Spinal cord (tissue), 10 donors: ENCODE measurements at places on chromosomes 12 and 14. TPM values are rescaled to one million over a fixed set of nuclear protein-coding genes. Genes with fewer than 3 reads are reported as not detected.

- no peaks in the 10 kb centered on the region for H3K36me3 ChIP-seq
- no peak for DNase-seq
- H3K4me1 ChIP-seq: no peaks in the 10 kb centered on the region
- H3K27me3 ChIP-seq: no peaks in the 10 kb centered on the region
These were observed 44.0 kb upstream of the CPNE8 start for GRCh38 chr12:38949363-38949762.

GRCh38 chr12:3304436-3305165 lies 186.4 kb upstream of the PRMT8 start:
- H3K4me3 ChIP-seq: no peak overlapping the region
- H3K27me3 ChIP-seq: peaks cover 7% of the 10 kb centered on the region
- peaks cover 47% of the 10 kb centered on the region for H3K4me1 ChIP-seq
- H3K27ac ChIP-seq: no peak overlapping the region
- no peaks in the 10 kb centered on the region for H3K36me3 ChIP-seq
- DNase-seq: peak; percentile 49

GRCh38 chr14:94192536-94192935 lies 18.4 kb downstream of the PPP4R4 start:
- no peak for DNase-seq
- H3K36me3 ChIP-seq: no peaks in the 10 kb centered on the region
- no peaks in the 10 kb centered on the region for H3K4me1 ChIP-seq
- no peak overlapping the region for H3K4me3 ChIP-seq
- H3K27me3 ChIP-seq: no peaks in the 10 kb centered on the region

- no peak overlapping the region for H3K4me3 ChIP-seq
- no peak for DNase-seq
- H3K4me1 ChIP-seq: peaks cover 27% of the 10 kb centered on the region
- H3K36me3 ChIP-seq: peaks cover 85% of the 10 kb centered on the region
These were observed 29.4 kb downstream of the CCNK start for GRCh38 chr14:99510556-99511139.

GRCh38 chr12:82740129-82741000 lies 53.7 kb downstream of the TMTC2 start:
- no peaks in the 10 kb centered on the region for H3K4me1 ChIP-seq
- H3K27ac ChIP-seq: no peak overlapping the region
- H3K27me3 ChIP-seq: no peaks in the 10 kb centered on the region
- H3K4me3 ChIP-seq: no peak overlapping the region
- no peaks in the 10 kb centered on the region for H3K36me3 ChIP-seq

DNA sequence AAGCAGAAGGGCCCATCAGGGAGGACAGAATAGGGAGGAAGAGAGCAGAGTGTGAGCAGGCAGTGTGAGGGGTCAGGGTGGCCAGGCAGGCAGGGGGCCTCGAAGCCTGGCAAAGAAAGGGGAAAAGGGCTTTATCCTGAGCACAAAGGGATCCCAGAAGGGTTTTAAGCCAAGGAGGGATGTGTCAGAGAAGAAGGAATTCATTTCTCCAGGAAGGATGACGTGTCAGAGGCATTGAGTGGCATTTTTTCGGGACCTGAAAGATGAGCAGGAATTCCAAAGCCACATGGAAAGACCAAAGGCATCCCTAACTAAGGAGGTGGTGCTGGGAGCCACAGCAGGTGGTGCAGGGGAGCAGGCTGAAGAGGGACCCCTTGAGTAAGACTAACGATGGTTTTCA lies 132.1 kb downstream of the DICER1 start:
- no peaks in the 10 kb centered on the region for H3K27me3 ChIP-seq
- no peaks in the 10 kb centered on the region for H3K36me3 ChIP-seq
- no peak for DNase-seq
- no peak overlapping the region for H3K27ac ChIP-seq
- no peak overlapping the region for H3K4me3 ChIP-seq

DNA sequence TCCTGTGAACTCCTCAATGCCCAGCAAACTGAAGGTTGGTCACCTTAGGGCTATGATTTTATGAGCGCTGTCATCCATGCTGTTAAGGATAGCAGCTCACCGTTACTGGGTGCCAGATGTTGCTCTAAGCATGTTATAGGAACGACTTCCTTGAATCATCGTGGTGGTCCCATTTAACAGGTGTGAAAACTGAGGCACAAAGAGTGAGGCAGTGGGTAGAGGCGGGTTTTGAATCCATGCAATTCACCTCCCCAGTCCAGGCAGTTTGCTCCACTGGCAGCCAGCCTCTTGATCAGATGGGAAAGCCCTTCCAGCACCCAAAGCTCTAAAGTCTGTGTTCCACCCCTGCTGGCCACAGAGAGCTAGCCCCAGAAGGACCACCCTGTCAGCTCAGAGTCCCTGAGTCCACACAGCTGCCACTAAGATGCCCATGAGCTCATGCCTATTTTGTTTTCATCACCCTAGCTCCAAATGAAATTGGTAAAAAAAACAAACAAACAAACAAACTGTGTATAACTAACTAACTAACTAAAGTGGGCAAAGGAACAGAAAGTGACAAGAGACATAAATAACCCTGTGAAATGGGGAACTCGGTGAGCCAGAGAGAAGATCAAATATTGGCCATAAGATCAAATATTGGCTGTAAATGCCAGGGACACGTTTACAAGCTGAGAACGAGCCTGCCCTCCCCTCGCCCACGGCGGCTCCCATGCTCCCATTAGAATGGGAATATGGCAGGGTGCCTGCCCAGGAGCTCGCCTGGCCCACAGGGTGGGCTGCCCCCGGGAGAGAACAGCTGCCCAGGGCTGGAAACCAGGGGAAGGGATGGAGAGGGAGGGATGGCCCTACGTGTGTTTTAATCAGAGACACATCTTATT lies 72.3 kb upstream of the RFLNA start:
- H3K27me3 ChIP-seq: no peaks in the 10 kb centered on the region
- no peak overlapping the region for H3K27ac ChIP-seq
- H3K36me3 ChIP-seq: no peaks in the 10 kb centered on the region
- no peak for DNase-seq
- H3K4me1 ChIP-seq: peaks cover 3% of the 10 kb centered on the region

GRCh38 chr12:70443062-70443673 lies 77.1 kb downstream of the KCNMB4 start:
- no peak overlapping the region for H3K27ac ChIP-seq
- H3K4me1 ChIP-seq: no peaks in the 10 kb centered on the region
- no peaks in the 10 kb centered on the region for H3K36me3 ChIP-seq
- no peaks in the 10 kb centered on the region for H3K27me3 ChIP-seq
- no peak for DNase-seq

GRCh38 chr12:46547421-46548354 lies 175.1 kb upstream of the SLC38A2 start:
- no peak overlapping the region for H3K27ac ChIP-seq
- no peaks in the 10 kb centered on the region for H3K4me1 ChIP-seq
- no peaks in the 10 kb centered on the region for H3K36me3 ChIP-seq
- H3K27me3 ChIP-seq: no peaks in the 10 kb centered on the region

GRCh38 chr12:92533280-92533890 lies 169.4 kb upstream of the PLEKHG7 start:
- no peaks in the 10 kb centered on the region for H3K4me1 ChIP-seq
- H3K27me3 ChIP-seq: no peaks in the 10 kb centered on the region
- H3K36me3 ChIP-seq: no peaks in the 10 kb centered on the region
- DNase-seq: no peak
- H3K27ac ChIP-seq: no peak overlapping the region

- H3K27me3 ChIP-seq: no peaks in the 10 kb centered on the region
- DNase-seq: peak; percentile 59
- no peak overlapping the region for H3K27ac ChIP-seq
These were observed 331.1 kb downstream of the GLT1D1 start for GRCh38 chr12:129184127-129184928.

GRCh38 chr14:50675597-50675996 lies 7.5 kb upstream of the SAV1 start:
- H3K4me3 ChIP-seq: no peak overlapping the region
- no peak overlapping the region for H3K27ac ChIP-seq

GRCh38 chr12:123142921-123143735 lies 7.8 kb downstream of the PITPNM2 start:
- no peaks in the 10 kb centered on the region for H3K36me3 ChIP-seq
- peaks cover 25% of the 10 kb centered on the region for H3K4me1 ChIP-seq
- H3K27ac ChIP-seq: no peak overlapping the region
- DNase-seq: no peak

GRCh38 chr12:66258011-66258410 lies 44.3 kb upstream of the HELB start:
- no peaks in the 10 kb centered on the region for H3K36me3 ChIP-seq
- peak; percentile 28 for DNase-seq
- no peaks in the 10 kb centered on the region for H3K4me1 ChIP-seq
- H3K27ac ChIP-seq: peak overlapping the region; percentile 1
- no peak overlapping the region for H3K4me3 ChIP-seq

The ADAM21 gene
- 0.69 TPM for polyA plus RNA-seq

The KRT73 gene
- polyA plus RNA-seq: 0.33 TPM

The ATP6V1D gene
- 191 TPM for polyA plus RNA-seq

The C14orf180 gene
- polyA plus RNA-seq: 0.29 TPM
